ENCODE measurements at places on chromosomes 4 and X.

DNA sequence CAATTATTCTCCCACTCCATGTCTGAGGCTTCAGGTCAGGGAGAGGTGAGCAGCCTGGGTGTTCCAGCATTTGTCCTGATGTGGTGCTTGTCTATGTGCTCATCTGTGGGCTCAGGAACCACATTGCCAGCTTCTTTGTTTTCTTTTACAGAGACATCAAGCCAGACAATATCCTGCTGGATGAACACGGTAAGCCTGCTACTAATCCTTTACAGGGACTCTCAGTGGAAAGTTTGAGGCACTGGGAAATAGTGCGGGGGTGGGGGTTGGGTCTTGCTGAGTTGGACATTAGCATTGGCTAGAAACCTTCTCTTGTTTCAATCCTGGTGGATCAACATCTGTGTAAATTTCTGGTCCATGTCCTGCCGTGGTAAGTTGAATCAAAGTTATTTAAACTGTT is 310.3 kb downstream of the EVC2 start:
- no peak for DNase-seq

DNA sequence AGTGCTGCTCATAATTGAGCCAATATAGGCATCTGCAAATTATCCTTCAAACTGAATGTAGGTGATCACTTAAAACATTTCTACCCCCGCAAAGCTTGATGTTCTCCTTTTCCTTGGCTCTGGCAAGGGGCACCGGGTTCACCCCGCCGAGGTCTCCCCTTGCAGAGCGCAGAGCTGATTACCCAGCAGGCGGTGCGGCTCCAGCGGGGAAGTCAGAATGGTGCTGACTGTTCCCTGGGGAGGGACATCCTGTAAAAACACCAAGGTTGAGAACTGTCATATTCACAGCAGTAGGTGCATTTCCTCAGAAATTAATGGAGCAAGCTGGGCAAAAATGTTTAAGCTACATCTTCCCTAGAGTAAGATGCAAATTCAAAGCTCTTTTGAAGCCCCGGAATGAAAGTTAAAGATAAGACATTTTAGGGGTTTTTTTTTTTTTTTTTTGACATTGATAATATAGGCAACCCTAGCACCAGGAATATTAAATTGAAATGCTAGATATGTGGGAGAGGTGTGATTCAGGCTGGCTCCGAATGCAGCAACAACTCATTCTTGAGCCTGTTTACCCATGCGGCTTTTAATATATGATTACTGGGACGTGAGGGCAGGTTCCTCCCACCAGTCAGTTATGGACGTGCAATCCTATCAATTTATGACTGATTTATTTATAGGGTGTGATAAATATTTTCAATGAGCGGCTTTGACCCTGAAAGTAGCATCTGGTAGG is 767.3 kb upstream of the TENM3 start:
- DNase-seq, result no peak

DNA sequence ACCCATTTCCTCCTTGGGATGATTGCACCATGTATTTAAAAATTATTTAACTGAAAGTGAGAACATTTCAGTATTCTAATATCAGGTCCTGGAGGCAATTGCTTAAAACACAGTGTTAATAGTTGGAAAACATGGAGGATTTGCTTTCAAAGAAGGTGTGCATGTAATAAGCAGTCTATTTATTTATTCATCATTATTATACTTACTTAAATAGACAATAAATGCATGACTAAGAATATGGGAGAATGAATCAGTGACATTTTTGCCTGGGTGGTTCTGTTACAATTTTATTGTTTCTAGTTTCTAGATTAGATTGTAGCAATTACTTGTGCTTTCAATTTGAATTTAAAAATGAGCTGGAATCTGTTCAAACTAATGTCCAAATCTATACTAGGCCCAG is 145.5 kb downstream of the AREG start:
- no peak for DNase-seq

GRCh38 chrX:18607966-18608365 is 63.9 kb downstream of the RS1 start:
- DNase-seq, result no peak

GRCh38 chr4:170662250-170662649 is 572.5 kb upstream of the AADAT start:
- DNase-seq, result no peak
